ENCODE measurements at places on chromosomes 2 and 18.
A peak's percentile ranks its signal among the peaks of the same experiment; 100 is the strongest.

DNA sequence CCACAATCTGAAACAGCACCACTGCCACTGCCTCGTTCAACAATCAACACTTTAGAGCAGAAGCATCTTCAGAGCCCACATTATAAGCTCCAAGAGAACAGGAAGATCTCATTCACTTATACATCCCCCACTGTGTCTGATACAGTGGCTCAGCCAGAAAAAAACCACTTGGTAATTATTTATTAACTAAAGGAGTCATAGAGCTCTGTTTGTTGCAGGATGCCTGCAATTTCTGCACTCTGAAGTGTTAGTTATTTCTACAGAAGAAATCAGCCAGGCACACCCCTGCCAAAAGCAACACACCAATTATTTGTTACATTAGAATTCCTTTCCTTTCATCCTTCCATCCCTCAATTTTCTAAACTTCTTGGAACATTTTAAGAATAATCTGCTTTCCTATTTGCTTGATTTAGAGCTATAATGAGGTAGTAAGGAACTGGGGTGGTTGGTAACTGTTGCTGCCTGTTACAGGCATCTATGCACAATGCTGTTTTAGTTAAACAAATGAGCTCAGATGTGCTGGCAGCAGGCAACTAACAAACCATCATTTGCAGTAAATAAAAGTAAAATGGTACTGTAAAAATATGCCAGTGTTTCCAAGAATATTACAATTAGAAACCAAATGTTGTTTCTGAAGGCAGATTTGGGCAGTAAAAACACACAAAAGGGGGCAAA is 59.9 kb downstream of the DYM start:
- DNase-seq: no peak

- no peak for DNase-seq
These were observed 86.5 kb downstream of the ACKR3 start for GRCh38 chr2:236656166-236656565.

DNA sequence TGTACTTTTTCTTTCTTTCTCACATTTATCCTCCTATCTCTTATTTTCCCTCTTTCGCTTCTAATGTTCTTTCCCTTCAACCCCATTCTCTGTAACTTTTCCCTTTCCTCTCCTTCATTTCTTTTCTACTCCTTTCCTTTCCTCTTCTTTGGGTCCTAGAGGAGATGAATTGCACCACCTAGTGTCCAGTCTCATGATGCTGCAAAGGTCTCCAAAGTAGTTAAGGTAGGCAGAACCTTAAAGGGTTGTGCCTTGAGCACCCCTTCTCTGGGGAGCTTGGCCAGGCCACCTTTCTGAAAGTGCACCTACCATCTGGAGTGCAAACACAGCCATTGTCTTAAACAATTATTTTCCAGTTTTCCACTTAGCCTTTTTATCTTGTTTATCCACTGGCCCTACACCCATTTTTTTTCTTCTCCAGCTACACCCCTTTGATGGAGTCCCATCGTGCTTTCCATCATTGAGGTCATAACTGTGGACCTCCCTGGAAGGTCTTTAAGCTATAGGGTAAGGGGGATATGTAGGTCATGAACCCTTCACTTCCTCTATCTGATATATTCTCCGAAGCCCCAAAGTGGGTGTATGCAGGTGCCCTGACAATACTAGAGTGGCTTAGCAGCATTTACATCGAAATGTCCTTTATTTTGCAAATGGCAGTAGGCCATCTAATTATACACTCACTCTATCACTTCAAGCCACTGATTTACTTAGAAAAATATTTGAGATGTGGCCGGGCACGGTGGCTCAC is 155.9 kb downstream of the ESCO1 start:
- peak; percentile 32 for DNase-seq

DNA sequence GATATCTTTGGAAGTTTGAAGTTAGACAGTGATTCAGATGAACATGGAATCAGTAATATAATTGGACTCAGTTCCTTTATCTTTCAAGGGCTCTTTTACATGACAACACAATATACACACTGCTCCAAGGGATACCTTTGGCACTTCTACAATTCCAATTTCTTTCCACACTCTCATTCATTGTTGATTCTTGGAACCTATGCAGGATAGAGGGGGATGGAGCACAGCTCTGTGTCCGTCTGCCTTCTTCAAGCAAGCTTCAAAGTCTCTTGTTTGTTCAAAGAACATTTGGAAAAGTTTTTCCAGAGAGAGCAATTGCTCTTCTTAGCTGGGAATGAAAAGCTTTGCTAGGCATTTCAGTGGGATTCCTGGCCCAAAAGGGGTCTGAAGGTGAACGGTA is 276.2 kb upstream of the ZEB2 start:
- no peak for DNase-seq

DNA sequence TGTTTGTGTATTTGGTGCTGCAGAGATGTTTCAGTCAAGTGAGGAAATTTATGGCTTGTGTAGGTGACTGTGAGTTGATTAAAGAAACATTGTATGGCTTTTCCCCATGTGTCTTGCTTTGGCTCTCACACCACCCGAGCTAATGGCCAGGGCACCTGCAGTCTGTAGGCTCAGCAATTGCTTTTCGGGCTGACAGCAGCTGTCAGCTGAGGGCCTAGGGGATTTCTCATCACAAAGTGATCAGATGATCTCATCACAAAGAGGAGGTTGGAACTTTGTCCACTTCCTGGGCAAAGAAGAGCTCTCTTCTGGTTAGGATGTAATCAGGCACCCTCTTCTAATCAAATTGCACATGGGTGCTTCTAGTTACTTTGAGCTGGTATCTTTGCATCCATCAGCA is 632.2 kb downstream of the SLC4A3 start:
- no peak for DNase-seq

DNA sequence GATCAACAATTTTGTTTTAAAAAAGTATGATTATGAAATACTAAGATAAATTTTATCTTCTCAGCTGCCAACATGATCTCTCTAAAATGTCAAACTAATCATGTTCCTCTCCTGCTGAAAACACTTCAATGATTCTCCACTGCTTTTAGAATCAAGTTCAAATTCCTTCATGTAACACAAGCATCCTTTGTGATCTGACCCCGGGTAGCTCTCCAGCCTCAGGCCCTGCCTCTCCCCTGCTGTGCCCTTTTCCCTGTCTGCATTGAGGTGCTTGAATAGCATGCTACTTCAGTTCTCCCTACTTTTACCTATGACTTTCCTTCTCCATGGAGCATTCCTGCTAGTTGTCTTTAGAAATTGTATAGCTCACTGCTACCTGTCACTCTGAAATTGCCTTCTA is 274.8 kb downstream of the PDE11A start:
- DNase-seq: no peak

- DNase-seq: no peak
These were observed 8.6 kb downstream of the SH3BP4 start for GRCh38 chr2:234960175-234961088.

DNA sequence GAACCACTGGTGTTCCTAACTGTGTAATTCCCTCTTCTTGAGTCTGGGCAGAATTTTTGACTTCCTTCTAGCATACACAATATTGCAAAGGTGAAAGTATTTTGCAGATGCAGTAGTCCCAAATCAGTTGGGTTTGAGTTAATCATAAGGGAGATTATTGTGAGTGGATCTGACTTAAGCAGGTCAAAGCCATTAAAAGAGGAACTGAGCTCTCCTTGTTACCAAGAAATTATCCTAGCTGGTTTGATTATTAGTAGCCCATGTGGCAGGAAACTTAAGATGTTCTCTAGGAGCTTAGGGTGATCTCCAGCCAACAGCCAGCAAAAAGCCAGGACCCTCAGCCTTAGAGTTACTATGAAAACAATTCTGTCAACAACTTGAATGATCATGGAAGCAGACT is 221.8 kb downstream of the RPIA start:
- no peak for DNase-seq

DNA sequence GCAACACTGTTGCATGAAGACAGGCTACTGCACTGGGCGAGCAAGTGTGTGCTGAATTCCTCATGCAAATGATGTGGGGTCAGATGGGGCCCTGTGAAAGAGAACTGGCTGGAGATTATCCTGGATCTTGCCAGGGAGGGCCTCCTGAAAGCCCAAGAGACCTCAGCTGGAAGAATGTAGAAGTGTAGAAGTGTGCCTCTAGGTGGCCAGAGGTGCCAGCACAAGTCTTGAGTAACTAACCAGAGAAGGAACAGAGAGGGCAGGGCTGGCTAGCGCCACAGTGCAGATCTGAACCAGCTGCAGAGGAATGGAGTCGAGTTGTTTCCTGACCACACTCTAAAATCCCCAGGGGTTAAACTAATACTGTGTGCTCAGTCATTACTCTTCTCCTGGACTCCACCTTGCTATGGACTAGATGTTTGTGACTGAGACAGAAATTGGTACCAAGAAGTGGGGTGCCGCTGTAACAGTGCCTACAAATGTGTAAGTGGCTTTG is 399.3 kb downstream of the LRATD1 start:
- no peak for DNase-seq

DNA sequence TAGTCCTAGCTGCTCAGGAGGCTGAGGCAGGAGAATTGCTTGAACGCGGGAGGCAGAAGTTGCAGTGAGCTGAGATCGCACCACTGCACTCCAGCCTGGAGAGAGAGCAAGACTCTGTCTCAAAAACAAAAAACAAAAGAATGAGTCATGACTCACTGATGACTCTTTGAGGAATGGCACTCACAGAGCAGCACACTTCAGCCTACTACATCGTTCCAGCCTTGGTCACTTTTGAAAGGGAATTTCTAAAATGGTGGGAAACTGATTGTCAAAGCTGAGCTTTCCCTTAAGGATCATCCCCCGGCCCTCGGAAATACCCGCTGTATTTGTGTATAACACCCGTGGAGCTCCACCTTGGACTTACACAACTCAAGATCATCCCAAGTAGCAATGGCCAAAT is 217.3 kb upstream of the HS6ST1 start:
- DNase-seq: no peak

DNA sequence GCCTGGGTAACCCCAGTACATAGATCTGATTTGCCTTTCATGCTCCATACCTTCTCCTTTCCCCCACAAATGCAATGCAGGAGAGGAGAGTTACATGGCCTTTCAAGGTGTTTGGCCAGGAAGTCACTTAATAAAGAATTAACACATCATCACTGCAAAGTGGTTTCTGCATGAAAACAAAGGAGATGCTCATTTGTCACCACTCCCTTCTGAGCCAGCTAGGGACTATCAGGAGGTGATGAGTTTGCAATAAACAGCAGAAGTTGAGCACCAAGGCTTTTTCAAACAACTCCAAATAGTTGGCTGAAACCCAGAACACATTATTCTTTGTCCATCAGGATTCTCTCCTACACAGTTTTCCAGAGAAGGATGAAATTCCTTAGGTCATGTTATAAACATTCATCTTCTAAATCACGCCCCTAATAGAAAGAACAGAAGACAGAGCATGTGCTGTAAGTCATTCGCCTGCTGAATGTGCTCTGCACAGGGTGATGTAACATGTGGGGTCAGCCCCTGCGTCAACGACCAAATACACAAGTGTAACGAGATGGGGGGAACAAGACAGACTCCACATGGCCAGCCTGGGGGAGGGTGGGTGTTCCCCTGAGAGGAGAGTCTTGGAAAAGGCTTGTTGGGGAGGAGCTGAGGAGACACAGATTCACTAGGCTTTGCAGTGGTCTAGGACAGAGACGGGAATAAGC is 87.3 kb upstream of the RMDN2 start:
- DNase-seq: no peak

- DNase-seq: no peak
These were observed 69.1 kb downstream of the FEZ2 start for GRCh38 chr2:36528766-36529392.

- DNase-seq: peak; percentile 69
These were observed 22.4 kb upstream of the RMP24 start for GRCh38 chr18:35949903-35950627.

- DNase-seq: no peak
These were observed 11.7 kb downstream of the ARHGAP28 start for GRCh38 chr18:6741232-6741663.

DNA sequence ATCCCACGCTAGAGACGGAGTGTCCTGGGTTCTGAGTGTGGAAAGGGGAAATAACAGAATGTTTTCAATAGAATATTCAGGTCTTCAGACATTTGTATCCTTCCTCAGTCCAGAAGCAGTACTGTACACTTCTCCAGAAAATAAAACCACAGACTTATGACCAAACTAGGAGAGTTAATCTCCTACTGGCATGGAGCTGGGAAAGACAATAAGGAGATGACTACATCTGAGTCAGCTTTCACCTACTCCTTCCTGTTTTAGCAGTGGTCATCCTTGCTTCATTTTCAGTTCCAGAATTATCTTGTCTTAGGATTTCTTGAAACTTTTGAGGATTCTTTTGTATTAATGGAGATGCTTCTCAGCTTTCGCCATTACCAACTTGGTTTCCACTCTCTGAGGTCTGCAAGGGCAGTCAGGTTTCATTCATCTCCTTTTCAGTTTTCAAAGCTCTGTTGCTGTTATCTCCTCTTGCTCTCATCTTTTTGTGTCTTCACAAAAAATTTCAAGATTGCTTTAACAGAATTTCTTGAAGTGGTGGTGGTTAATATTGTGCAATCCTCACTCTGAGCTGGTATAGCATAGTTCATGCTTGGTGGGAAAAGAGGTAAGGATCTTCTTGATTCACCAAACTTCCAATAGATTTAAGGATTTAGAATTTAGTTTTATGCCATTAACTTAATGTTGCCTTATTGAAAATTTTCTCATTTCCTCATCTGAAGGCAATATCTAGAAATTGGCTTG is 23.7 kb upstream of the NR4A2 start:
- DNase-seq: no peak

- DNase-seq: no peak
These were observed 1574.2 kb upstream of the PIK3C3 start for GRCh38 chr18:40380686-40381439.

DNA sequence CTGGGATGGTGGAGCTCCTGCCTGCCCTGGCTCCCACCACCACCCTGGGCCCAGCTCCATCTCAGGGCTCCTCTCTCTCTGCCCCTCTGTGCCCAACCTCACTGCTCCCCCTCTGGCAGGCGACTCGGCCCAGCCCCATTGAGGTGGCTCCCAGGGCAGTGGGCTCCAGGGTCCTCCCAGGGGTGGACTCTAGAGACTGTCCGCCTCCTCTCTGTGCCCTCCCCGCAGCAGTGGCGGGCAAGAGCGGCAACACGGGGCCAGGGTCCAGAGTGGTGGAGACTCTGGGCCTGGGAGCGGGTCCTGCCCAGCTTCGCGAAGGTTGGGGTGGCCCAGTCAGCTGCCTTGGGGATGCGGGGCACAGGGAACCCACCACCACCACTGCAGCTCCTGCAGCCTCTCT is 27.4 kb downstream of the DDX1 start:
- no peak for DNase-seq

DNA sequence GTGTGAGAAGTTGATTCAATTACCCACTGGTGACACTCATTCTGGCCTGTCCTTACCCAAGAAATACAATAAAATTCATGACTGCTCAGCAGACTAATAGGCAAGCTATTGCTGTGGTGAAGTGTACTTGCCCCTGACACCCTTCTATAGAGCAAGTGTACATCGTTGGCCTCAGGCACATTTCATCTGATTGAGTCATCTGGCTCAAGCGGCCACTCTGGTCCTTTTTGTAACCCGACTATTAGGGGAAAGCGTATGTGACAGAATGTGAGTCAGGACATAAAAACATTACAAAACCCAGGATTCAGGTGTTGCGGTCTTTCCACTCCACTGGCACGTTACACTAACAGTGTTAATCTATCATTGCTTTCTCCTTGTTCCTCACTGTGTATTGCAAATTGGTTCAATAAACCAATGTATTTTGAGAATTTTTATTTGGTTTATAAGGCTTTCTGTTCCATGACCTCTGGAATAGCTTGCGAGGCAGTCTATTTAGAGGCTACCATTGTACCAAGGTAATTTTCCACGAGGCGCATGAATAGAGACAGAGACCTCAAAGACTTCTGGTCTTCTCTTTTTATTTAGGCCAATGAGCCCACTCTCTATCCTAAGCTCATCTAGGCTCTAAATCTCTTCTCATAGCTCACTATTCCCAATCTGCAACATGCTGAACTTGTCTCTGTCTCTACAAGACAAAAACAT is 10.2 kb upstream of the TTC32 start:
- DNase-seq: no peak
